T-helper 1 cell (primary cell): ENCODE measurements at places on chromosomes 7 and 10.

DNA sequence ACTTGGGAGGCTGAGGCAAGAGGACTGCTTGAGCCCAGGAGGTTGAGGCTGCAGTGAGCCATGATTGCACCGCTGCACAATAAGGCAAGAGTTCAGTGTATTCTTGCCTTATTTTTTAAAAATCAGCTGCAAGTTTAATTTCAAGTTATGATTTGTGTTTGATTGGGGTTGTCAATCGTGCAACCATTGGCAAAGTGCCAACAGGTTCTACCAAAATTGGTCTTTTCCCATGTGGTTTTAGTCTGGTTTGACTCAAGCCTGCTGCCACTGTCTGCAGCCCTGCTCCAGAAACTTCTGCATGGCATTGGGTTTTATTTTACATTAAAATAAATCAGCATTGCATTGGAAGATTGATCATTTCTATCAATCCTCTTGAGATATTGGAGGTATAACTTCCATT, 72.7 kb downstream of the PTPRE start:
- DNase-seq: no peak

DNA sequence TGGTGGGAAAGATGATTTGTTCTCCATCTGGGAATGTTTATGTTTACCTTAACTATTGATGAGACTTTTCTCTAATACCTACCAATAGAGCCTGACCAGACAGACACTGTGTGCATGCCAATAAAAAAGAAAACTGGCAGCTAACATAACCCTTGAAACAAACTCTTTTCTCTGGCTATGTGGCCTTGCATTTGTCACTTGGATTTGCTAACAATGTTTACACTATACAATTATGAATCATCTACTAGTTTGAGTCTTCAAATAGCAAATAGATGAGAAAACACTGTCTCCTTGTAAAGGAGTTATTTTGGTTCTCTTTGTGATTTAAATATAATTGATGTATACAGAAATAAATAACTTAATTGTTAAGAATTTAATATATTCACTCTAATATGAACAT, 273.1 kb downstream of the SEMA3D start:
- DNase-seq: no peak

- no peak for DNase-seq
These were observed 28.6 kb upstream of the LANCL2 start for GRCh38 chr7:55336540-55336939.

- no peak for DNase-seq
These were observed 434.9 kb downstream of the ADRA2A start for GRCh38 chr10:111511751-111512150.

DNA sequence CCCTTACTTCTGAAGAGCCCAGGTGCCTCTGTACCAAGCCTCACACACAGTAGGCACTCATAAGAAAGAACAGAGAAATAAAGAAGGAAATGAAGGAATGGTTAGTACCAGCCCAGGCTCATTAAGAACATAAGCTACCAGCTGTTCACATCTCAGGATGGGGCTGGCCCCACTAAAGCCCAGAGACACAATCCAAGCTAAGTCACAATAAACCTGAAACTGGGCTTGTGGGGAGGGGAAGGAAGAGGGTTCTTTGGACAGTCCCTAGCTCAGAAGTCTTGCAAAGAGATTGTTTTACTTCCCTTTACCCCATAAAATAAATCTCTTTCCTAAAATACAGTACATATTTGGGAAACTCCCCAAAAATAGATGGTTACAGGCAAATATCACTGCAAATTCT, 24.3 kb downstream of the FBXW4 start:
- no peak for DNase-seq

- no peak for DNase-seq
These were observed 20.0 kb downstream of the VSIR start for GRCh38 chr10:71753091-71753959.

- no peak for DNase-seq
These were observed 32.5 kb upstream of the FEZF1 start for GRCh38 chr7:122337011-122337410.

DNA sequence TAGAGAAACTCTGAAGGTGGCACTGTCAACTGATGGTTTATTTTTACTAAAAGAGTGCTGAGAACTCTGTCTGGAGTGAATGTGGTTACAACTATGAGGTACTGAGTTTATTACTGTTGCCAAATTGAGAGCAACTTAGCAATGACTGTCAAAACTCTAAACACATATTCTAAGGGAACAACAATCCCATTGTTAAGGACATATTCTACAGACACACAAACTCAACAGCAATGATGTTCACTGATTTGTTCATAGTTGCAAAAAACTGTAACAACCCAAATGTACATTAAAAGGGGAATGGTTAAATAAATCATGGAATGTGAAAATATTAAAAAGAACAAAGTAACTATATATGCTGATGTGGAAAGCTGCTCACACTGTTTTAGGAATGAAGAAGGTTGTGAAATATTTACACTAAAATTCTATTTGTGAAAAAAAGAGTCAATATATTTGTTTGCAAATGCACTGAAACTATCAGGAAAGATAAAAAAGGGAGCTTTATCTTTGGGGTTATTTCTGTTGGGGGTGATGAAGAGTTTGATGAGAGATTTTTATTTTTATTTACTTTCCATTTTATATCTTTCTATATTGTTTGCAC, 12.9 kb downstream of the PON2 start:
- no peak for DNase-seq

DNA sequence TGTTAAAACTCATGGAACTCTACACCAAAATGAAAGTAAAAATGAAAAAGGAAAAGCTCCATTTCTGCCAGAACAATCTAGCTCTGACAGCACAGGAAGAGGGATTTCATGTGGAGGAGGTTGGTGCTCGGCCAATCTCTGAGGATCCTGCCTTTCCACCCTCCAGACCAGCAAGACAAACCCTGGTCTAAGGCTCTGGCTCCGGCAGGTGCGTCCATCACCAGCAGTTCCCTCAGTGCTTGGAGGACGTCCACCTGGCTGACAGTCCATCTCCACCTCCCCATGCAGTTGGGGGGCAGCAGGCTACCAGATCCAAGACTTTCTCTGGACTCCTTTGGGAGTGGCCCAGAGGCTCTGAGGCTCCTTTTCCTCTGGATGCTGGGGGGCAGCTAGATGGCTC, 25.0 kb upstream of the LOXL4 start:
- no peak for DNase-seq

GRCh38 chr7:44224080-44224973, 23.5 kb downstream of the YKT6 start:
- no peak for DNase-seq

DNA sequence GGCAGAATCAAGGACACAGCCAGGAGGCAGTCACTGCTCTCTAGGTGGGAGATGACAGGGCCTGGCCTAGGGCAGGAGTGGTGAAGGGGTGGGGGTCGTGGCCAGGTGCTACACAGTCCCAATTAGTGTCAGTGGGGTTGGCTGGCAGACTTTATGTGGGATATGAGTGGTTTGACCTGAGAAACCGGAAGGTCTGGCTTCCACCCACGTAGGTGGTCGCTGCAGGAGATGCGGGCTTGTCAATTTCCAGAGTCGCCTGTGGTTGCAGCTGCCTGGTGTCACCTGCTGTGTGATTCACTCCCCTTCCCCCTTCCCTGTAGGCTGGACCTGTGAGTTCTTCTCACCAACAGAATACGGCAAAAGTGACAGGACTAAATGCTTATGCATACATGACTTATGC, 124.3 kb downstream of the KLF6 start:
- DNase-seq: no peak

DNA sequence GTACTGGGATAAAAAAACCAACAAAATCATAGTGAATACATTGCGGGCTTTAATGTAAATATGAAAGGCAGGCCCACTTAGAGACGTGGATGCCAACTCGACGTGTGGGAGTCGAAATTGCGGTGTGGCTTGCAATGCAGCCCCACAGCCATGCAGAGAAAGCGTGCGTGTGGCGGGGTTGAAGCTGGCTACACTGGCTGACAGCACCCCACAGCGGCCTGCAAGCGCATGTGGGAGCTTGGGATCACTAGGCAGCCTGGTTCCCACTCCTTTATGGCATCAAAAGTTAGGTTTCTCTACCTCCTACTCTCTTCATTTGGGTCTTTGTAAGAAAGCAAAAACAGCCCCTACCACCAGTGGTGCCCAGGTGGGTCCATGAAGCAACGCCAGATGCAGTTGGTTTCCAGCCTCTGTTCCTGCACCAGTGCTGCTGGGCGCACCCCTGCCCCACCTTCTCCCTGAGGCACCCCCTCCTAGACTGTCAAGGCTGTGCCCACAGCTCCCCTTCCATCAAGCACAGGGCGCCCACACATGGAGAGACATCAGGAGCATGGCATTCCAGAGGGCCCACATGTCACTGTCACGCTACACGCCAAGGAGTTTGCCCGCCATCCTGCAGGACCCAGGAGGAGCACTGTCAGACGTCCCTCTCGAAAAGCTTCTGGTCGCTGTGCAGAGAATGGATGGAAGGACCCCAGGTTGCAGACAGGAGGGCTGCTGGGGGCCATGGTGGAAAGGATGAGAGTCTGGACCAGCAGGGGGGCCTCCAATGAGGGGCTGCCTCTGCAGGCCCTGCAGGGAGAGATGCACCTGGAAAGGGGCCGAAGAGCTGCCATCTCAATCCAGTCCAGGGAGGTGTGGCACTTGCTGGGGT, 142.9 kb downstream of the PAXIP1 start:
- DNase-seq: no peak

GRCh38 chr7:68133045-68133444, 1136.4 kb downstream of the TYW1 start:
- no peak for DNase-seq

DNA sequence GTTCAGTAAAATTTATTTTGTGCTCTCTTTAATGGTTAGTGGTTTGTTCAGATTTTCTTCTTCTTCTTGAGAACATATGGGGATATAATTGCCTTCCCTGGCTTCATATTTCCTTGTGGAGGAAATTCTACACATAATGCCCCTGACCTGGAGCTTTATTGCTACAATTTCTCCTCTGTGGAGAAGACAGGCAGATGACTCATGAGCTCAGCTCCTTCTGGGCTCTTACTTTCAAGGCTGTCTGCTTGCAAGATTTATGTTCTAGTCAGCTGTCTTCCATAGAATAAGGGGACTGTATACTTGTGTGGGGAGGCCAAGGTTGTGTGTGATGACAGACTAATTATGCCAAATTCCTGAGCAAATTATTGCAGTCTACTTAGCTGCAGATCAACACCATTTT, 1.6 kb downstream of the LRRD1 start:
- no peak for DNase-seq

GRCh38 chr10:91090761-91091529, 129.5 kb upstream of the PCGF5 start:
- DNase-seq: no peak

GRCh38 chr7:157925383-157925875, 588.6 kb downstream of the DNAJB6 start:
- DNase-seq: no peak

DNA sequence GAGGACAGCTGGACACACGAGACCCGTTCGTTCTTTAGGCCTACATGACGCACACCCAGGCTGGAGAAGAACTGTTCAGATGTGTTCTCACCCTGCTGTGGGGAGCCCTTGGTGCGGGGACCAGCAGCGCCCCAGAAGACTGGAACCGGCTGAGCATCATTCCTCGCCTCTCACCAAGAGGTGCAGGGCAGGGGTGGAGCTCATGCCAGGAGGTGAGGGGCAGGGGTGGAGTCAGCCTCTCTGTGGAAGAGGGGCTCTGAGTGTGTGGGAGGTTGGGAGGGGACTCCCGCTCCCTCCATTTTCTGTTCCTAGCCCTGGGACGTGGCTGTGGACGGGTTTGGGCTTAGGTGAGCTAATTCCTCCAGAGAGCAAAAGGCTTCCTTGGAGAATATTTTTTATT, 66.0 kb upstream of the SHH start:
- DNase-seq: no peak

GRCh38 chr10:34015700-34016099, 681.2 kb upstream of the NRP1 start:
- no peak for DNase-seq

- no peak for DNase-seq
These were observed 127.8 kb downstream of the ITGB8 start for GRCh38 chr7:20458521-20458920.

GRCh38 chr7:129553899-129554461, 51.6 kb downstream of the SMKR1 start:
- DNase-seq: no peak

- no peak for DNase-seq
These were observed 63.3 kb upstream of the JAZF1 start for GRCh38 chr7:28243861-28244260.

GRCh38 chr10:124180044-124180745, 86.8 kb upstream of the CHST15 start:
- no peak for DNase-seq

DNA sequence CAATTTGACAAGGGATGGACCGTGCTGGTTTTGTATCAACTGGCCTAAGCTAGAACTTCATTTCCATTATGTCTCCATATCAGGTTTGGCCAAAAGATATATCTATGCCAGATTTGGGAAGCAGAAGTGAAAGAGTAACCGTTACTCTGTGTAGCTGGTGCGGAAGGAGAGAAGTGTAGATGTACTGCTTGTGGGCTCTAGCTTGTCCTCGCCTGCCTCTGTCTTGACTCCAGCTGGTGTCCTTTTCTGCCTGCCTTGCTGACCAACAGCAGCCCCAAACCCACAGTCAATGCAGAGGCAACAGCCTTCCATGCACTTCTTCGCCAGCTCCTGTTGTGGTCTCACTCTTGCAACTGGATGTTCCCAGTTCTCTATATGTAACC, 128.5 kb downstream of the KIF20B start:
- DNase-seq: no peak

DNA sequence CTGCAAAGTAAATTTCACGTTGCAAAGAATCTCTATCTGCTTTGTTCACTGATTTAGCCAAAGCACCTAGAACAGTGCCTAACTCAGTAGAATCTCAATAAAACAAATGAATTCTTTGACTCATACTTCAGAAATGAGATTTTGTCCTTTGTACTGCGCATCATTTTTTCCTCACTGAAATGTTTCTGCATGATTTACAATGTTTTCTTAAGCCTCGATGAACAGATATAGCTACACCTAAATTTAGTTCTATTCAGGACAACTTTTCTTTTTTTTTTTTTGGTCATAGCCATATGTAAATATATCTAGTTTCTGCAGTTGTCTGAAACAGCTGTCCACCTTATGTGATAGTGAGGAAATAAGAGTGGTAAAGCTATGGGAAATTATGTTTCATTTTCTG, 15.3 kb downstream of the GNAT3 start:
- DNase-seq: no peak

DNA sequence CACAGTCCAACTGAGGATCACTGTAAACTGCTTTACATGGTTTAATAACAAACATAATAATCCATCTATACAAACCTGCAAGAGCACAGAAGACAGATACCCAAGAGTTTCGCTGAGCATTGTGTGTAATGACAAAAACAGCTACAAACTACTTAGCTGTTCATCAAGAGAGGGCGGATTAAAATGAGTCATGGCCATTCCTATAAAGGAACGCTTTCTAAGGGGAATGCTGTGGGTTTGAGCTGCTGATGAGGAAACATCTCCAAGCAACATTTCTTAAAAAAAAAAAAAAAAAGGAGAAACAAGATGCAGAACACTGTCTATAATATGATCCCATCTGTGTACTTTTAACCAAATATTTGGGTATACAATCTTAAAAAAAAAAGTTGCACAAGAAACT, 33.8 kb downstream of the VOPP1 start:
- no peak for DNase-seq

DNA sequence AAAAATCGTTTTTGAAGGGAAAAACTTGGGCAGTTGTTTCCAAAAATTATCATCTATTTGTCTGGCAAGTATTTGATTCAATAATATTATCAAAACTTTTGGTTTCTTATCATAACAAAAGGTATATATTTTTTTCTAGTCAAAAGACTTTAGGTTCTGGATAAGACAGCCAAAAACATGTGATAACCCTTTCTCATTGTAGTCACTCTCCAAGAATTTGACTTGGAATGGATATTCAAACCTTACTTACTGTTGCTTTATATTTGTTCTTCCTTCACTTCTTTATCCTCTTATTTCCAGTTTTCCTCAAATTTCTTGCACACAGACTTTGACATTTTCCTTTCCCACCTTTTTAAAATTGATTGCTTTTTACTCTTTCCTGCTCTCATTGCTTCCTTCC, 140.9 kb upstream of the FAM3C start:
- DNase-seq: no peak
